Fibroblast of skin of back (primary cell): ENCODE measurements at places on chromosomes 7 and 10.
A peak's percentile ranks its signal among the peaks of the same experiment; 100 is the strongest.

DNA sequence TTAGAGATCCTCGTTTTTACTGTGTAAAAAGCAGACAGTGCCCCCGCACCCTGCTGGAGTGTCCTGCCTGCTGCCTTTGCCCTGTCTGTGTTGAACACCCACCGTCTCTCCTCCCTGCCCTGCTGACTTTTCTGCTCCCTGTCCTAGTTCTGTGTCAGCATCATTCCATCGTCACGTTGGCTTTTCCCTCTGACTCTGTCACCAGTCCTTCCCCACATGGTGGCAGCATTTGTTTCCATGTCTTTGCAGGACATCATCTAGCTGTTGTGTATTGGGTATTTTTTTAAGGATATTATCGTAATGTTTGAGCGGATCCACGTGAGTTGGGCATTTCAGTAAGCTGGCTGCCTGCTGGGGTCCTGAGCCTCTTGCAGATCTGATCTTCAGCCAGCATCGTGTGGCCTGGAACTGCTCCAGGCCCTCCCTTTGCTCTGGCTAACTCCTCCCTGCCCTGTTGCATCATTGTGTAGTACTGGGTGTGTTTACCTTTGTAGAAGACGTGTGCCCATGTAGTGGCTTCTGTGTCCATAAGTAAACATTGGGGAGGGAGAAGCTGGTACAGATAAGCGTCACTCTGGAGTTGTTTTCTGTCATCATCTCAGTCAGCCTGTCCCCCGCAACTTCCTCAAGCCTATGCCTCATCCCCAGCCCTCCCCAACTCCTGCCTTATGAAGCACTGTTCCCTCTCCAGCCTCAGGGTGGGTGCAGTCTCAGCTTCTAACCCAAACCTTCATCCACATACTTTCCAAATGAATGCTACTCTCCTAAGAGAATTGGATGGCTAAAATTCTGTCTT lies 44.3 kb downstream of the TRRAP start:
- DNase-seq, result peak; percentile 74

GRCh38 chr7:151456782-151457181 lies 16.8 kb upstream of the CRYGN start:
- no peak for DNase-seq

GRCh38 chr10:5550250-5550545 lies 25.4 kb downstream of the CALML3 start:
- no peak for DNase-seq

DNA sequence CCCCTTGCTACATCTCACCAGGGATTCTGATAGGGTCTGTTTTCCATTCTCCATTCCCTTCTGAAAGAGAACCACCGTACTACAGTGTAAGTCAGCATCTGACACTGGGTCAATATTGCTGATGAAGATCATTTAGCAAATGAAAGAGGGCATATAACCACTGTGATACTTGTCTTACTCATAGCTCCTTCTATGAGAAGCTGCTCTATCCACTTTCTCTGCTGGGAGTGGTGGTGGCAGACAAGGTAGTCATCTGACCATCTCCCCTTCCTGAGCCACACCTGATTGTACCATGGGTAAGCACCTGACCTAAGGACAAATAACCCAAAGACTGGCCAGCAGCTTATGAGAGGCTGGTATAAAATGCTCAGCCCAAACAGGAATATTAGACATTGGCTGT lies 220.4 kb downstream of the DOCK4 start:
- no peak for DNase-seq

DNA sequence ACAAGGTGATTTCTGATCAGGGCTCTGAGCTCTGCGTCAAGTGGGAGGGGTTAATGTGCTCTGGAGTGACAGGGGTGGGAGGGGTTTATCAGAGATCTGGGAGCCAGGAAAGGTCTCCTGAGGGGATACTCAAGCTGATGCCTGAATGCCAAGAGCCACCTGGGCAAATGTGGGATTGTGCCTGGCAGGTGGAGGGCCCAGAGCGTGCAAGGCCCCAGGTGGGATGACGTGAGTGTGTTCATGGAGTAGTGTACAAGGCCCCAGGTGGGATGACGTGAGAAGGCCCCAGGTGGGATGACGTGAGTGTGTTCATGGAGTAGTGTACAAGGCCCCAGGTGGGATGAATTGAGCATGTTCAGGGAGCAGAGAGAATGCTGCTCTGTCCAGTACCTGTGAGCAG lies 610.3 kb downstream of the PTPRN2 start:
- DNase-seq, result no peak

- no peak for DNase-seq
These were observed 43.4 kb downstream of the ZNF117 start for GRCh38 chr7:64947252-64948000.

DNA sequence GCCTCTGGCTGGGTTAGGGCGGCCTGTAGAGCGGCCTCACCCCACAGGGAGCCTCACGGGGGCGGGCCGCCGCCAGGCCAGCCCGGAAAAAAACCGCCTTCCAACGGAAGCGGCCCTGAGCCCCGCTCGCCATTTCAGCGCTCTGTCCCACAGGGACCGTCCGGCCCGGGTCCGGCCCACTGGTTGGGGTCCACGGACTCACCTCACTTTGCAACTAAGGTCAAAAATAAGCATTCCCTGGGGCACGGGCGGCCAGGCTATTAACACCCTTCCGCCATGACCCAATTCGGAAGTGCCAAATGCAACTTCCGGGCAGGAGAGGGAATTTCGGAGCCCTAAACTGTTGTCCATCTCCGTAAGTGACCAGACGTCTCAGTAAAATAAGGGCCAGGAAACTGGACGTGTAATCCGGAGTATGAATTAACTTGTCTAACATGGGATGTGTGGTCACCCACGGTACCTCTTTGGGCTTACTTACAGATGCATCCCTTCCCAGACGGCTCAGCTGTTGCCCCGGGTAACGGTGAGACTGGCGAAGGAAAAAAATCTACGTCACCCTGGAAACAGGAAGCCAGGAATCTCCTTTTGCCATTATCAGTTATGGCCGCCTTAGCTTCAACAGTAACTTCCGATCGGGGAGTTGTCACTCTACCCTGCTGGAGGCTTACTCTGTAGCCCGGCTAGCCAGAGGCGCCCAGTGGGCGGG lies at the start of gene BBIP1:
Gene BBIP1 (minus strand): TSS at position 538 of the 706 bp plus-strand sequence. CDS start 1,023 bp downstream, outside the sequence.
- peak; percentile 100 for DNase-seq

GRCh38 chr7:104928721-104929400 lies 85.1 kb upstream of the KMT2E start:
- no peak for DNase-seq

DNA sequence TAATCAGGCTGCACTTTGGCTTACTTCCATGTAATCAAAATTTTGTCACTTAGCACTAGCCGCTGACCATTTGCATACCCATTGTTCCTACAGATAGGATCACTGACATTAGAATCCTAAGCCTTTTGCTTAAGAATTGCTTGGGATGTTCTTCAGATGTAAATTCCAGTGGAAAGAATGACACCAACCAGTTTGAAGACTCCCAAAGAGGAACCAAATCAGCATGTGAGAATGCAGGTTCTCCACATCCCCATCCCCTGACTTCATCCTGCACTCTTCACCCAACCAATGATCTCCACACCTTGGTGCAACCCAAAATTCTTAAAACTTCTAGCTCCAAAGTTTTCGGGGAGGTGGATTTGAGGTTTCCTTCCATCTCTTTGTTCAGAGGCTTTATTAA lies 345.6 kb downstream of the GPAM start:
- no peak for DNase-seq

DNA sequence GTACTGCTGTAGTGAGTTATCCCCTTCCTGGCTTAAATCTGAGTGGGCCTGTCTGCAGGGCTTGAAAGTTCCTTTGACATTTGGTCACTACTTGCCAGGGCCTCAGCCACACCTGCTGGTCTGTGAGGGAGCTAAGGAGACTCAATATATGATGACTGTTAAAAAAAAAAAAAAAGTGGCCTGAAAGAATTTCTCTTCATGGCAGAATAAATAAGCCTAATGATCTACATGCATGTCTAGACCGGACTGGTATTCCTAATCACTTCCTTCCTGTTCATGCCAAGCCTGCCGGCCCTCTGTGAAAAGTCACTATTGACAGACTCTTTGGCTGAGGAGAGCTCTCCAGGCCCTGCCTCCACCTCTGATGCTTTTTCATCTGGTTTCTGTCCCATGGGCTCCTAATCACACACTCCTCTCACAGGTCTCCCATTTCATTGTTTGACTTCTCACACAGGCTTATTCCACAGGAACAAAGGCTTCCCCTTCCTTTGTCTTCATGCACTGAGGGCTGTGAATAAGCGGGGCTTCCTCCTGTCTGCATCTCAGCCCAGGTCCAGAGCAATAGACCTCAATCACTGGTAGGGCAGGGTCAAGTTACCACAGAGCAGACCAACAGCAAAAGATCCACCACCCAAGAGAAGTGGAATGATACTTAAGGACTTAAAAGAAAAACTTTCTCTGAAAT lies 99.1 kb upstream of the SEC61G start:
- DNase-seq, result no peak

GRCh38 chr7:101018271-101019167 lies 1.4 kb upstream of the MUC17 start:
- DNase-seq, result no peak

GRCh38 chr10:112307358-112308124 lies 24.3 kb downstream of the TECTB start:
- peak; percentile 34 for DNase-seq

- peak; percentile 31 for DNase-seq
These were observed 50.8 kb downstream of the CDK13 start for GRCh38 chr7:40000734-40001315.

DNA sequence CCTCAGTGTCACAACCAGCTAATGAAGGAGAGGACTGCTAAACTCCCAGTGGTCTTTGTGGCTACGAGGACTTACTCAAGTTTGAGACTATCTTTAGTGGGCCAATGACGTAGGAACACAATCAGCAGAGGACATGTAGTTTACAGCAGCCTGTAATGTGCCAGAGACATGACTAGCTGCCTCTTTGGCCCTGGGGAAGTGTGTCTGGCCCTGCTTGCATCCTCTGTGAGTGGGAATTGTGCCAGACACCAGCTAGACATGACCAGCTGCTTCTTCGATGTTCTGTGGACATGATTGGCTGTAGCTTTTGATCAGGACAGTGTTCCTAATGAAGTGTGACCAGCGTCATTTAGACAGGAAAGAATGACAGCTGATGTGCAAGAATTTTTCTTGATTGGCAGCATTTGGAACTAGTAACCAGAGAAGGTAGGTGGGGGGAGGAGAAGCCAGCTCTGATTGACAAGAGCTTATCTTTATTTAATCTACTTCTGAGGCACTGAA lies 141.7 kb downstream of the AUTS2 start:
- peak; percentile 49 for DNase-seq

DNA sequence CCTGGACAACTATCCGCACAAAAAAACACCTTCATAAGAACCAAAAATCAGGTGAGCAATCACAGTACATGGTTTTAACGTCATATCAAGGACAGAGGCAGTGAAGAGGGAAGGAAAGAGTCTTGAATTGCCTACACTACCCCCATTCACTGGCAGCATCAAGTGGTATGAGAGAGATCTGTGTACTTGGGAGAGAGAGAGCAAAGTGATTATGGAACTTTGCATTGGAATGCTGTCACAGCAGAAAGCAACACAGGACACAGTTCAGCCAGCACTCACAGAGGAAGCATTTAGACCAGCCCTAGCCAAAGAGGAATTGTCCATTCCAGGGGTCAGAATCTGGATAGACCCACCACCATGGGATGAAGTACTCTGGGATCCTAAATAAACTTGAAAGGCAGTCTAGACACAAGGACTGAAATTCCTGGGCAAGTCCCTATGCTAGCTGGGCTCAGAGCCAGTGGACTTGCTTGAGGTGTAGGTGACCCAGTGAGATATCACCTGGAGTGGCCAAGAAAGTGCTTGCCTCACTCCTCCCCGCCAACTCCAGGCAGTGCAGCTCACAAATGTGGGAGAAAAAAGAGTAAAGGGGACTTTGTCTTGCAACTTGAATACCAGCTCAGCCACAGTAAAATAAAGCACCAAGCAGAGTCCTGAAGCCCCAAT lies 30.5 kb upstream of the SFTPD start:
- no peak for DNase-seq

- DNase-seq, result peak; percentile 61
These were observed 15.8 kb upstream of the BNIP3 start for GRCh38 chr10:131997366-131998049.

DNA sequence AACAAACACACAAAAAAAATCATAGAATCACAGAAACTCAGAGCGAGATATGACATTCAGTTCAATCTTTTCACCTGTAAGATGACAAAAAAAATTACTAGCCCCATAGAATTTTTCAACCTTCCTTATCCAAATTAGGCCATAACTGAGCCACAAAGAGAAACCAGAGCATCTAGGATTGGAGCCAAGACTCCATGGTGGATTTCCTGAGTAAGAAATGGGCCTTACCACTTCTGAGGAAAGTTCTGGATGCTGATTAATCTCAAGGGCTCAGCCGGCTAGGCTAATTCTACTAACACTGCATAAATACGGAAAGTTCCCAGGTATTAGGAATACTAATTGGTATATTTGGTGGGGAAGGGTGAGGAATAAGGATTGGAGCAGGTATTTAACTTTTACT lies 16.8 kb downstream of the LIPM start:
- DNase-seq, result peak; percentile 12

GRCh38 chr7:150381785-150382122 lies 2.6 kb downstream of the ZNF775 start:
- DNase-seq, result no peak

GRCh38 chr7:84612981-84613681 lies 418.5 kb upstream of the SEMA3A start:
- no peak for DNase-seq

- DNase-seq, result no peak
These were observed 545.2 kb downstream of the SORCS1 start for GRCh38 chr10:106619346-106619745.
